A673 (cell line): ENCODE measurements at places on chromosomes 7 and 10. TPM values are rescaled to one million over a fixed set of nuclear protein-coding genes. Genes with fewer than 3 reads are reported as not detected.

DNA sequence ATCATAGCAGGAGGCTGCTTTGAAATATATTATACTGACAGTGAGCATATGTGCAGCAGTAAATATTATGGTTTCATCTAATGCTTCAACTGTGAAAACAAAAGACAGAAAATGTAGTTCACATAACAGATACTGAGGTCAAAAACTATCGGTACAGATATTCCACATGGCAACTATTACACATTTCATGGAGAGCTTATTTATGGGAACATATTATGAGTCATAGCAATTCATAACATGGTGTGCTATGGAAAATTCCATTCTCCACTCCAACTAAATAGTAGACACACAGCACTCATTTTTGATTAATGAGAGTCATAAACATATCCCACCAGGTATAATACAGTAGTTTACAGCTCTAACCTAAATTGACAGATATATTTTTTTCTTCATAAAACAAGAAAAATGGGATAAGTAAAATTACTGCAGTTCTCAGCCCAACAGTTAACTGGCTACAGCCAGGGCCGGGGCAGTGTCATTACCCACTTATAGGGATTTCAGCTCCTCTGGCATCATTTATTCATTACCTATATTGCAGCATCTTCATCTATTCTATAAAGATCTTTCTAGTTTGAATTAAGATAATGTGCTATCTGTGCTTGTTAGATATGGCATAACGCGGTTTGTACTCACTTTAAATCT, 475.6 kb upstream of the KLF6 start:
- no peaks in the 10 kb centered on the region for H3K36me3 ChIP-seq
- no peak for DNase-seq
- H3K27me3 ChIP-seq, result no peaks in the 10 kb centered on the region
- no peak overlapping the region for H3K27ac ChIP-seq

- DNase-seq, result peak; percentile 45
- H3K27ac ChIP-seq, result peak overlapping the region; percentile 96
- H3K27me3 ChIP-seq, result no peaks in the 10 kb centered on the region
- peaks cover 17% of the 10 kb centered on the region for H3K4me1 ChIP-seq
- H3K36me3 ChIP-seq, result peaks cover 29% of the 10 kb centered on the region
Observed at GRCh38 chr7:73520673-73521635, 1.1 kb downstream of the BAZ1B start.

- H3K27me3 ChIP-seq, result peaks cover 30% of the 10 kb centered on the region
- H3K27ac ChIP-seq, result no peak overlapping the region
- H3K4me3 ChIP-seq, result no peak overlapping the region
- DNase-seq, result no peak
Observed at GRCh38 chr7:45342236-45342635, 184.6 kb downstream of the RAMP3 start.

DNA sequence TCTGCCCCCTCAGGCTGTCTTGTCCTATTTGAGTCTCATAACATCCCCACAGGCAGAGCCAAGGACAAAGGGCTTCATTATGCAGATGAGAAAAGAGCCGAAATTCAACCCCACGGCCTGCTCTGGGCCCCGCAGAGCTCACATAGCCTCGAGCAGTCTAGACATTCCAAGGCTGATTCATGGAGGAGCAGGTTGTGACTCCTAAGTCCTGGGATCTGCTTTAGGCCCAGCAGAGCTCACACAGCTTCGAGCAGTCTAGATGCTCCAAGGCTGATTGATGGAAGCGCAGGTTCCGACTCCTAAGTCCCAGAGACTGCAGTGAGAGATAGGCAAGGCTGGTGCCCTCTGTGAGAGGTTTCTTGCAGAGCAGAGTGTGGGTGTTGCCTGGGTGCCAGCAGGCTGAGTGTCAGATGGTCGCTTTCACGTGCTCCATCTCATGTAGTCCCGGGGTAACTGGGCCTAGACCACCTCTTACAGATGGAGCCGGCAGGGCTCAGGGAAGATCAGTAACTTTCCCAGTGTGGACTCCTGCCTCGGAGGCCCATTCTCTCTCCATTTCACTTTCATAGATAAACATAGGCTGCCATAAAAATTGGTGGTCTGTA, 436.1 kb upstream of the FOXK1 start:
- no peak overlapping the region for H3K4me3 ChIP-seq
- H3K27ac ChIP-seq, result no peak overlapping the region
- no peak for DNase-seq
- H3K4me1 ChIP-seq, result no peaks in the 10 kb centered on the region

GRCh38 chr10:43055991-43056567, 20.8 kb upstream of the RET start:
- no peak overlapping the region for H3K27ac ChIP-seq
- no peak overlapping the region for H3K4me3 ChIP-seq
- DNase-seq, result no peak
- H3K36me3 ChIP-seq, result no peaks in the 10 kb centered on the region

Gene AMZ1
- not detected in 2 replicates for total RNA-seq

GRCh38 chr7:76351372-76351771, 7.4 kb downstream of the YWHAG start:
- no peak overlapping the region for H3K27ac ChIP-seq
- peaks cover 72% of the 10 kb centered on the region for H3K36me3 ChIP-seq
- H3K4me1 ChIP-seq, result peaks cover 3% of the 10 kb centered on the region
- no peak overlapping the region for H3K4me3 ChIP-seq
- H3K27me3 ChIP-seq, result no peaks in the 10 kb centered on the region

Gene OR2A1
- total RNA-seq, result 0.44 and 0.60 TPM in 2 replicates

GRCh38 chr10:92697663-92698511, 8.1 kb downstream of the HHEX start:
- H3K27me3 ChIP-seq, result no peaks in the 10 kb centered on the region
- peaks cover 6% of the 10 kb centered on the region for H3K4me1 ChIP-seq
- DNase-seq, result no peak

GRCh38 chr10:34184397-34184796, 630.7 kb downstream of the PARD3 start:
- DNase-seq, result no peak
- no peaks in the 10 kb centered on the region for H3K27me3 ChIP-seq
- H3K36me3 ChIP-seq, result no peaks in the 10 kb centered on the region
- H3K27ac ChIP-seq, result no peak overlapping the region
- H3K4me3 ChIP-seq, result no peak overlapping the region
- peaks cover 46% of the 10 kb centered on the region for H3K4me1 ChIP-seq

Gene KIF20B
- total RNA-seq, result 74.3 and 78.9 TPM in 2 replicates

- H3K27ac ChIP-seq, result no peak overlapping the region
- H3K4me3 ChIP-seq, result no peak overlapping the region
- H3K27me3 ChIP-seq, result no peaks in the 10 kb centered on the region
- no peak for DNase-seq
- H3K36me3 ChIP-seq, result no peaks in the 10 kb centered on the region
Observed at GRCh38 chr7:53600296-53600695, 564.9 kb downstream of the POM121L12 start.

GRCh38 chr7:30467271-30467670, 11.3 kb downstream of the NOD1 start:
- no peaks in the 10 kb centered on the region for H3K27me3 ChIP-seq
- no peak for DNase-seq
- no peak overlapping the region for H3K4me3 ChIP-seq
- no peaks in the 10 kb centered on the region for H3K4me1 ChIP-seq
- H3K36me3 ChIP-seq, result no peaks in the 10 kb centered on the region
- no peak overlapping the region for H3K27ac ChIP-seq

DNA sequence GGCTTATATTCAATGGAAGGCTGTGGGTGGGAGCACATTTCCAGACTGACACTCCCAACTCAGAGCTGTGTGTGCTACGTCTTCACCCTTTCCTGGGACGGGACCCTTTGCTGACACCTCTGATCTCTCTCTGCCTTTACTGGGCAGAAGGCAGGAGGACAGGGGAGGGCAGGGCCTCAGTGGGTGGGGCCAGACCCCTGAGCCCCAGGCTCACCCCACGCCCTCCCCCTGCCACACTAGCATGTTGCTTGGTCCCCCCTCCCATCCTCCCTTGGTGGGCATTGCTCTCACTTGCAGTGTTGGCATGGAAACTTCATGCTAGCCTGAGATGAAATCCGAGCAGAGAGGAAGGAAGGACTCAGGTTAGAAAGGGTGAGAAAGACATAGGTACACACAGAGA, 18.4 kb downstream of the TMEM273 start:
- H3K27me3 ChIP-seq, result no peaks in the 10 kb centered on the region
- no peak for DNase-seq
- H3K36me3 ChIP-seq, result no peaks in the 10 kb centered on the region
- H3K4me3 ChIP-seq, result no peak overlapping the region

GRCh38 chr7:122629412-122629953, 69.4 kb downstream of the RNF133 start:
- H3K4me1 ChIP-seq, result no peaks in the 10 kb centered on the region
- DNase-seq, result no peak
- H3K27me3 ChIP-seq, result no peaks in the 10 kb centered on the region
- no peaks in the 10 kb centered on the region for H3K36me3 ChIP-seq
- H3K27ac ChIP-seq, result no peak overlapping the region
- no peak overlapping the region for H3K4me3 ChIP-seq

GRCh38 chr10:11612021-11613001, 861 bp upstream of the USP6NL start:
- H3K27me3 ChIP-seq, result no peaks in the 10 kb centered on the region
- H3K4me1 ChIP-seq, result peaks cover 23% of the 10 kb centered on the region
- peak overlapping the region; percentile 61 for H3K27ac ChIP-seq
- H3K36me3 ChIP-seq, result no peaks in the 10 kb centered on the region
- H3K4me3 ChIP-seq, result peak overlapping the region; percentile 95

DNA sequence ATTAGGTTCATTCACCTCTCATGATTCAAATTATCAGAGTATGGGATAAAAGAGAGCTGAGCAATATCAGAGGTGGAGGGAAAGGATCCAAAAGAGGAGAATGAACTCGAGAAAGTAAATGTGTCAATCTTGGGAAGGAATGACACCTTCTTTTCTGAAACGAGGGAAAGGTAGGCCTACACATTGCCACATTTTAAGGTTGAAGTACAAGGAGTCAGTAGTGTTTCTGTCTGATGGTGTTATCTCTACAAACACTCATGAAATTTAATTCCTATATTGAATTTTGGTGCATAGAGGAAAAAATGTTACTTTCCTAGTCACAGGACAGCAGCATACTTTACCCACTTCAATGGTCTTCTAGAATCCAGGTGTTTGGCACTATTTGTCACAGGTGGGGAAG, 90.2 kb downstream of the DNAJB9 start:
- H3K27me3 ChIP-seq, result no peaks in the 10 kb centered on the region
- H3K36me3 ChIP-seq, result no peaks in the 10 kb centered on the region
- H3K27ac ChIP-seq, result no peak overlapping the region
- no peak overlapping the region for H3K4me3 ChIP-seq

Gene TMEM270
- not detected in 2 replicates for total RNA-seq

Gene PTPN20
- total RNA-seq, result not detected in 2 replicates

DNA sequence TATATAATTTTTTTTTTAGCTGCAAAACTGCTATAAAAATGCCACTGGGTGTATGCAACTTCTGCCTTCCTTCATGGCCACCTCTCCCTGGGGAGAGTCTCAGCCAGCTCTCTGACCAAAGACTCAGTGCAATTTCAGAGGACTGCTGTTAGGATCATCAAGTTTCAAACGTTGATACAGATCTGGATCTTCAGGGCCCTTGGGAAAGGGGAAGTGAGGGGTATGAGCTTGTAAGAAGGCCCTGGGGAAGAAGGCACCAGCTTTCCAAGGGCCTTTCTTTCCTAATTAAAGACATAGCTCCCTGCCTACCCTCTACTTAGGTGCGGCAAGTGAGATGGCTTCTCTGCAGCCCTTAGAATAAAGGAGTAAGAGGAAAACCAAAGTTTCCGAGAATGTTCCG, 130.4 kb downstream of the CUL2 start:
- no peaks in the 10 kb centered on the region for H3K36me3 ChIP-seq
- no peak for DNase-seq
- H3K27me3 ChIP-seq, result no peaks in the 10 kb centered on the region
- no peak overlapping the region for H3K4me3 ChIP-seq
- no peak overlapping the region for H3K27ac ChIP-seq

- peak; percentile 10 for DNase-seq
- no peaks in the 10 kb centered on the region for H3K36me3 ChIP-seq
Observed at GRCh38 chr7:105304040-105304895, 84.5 kb downstream of the SRPK2 start.

GRCh38 chr7:111292026-111292470, 201.1 kb downstream of the LRRN3 start:
- H3K4me1 ChIP-seq, result no peaks in the 10 kb centered on the region
- peak; percentile 4 for DNase-seq
- no peaks in the 10 kb centered on the region for H3K27me3 ChIP-seq
- no peak overlapping the region for H3K4me3 ChIP-seq
- no peak overlapping the region for H3K27ac ChIP-seq
- H3K36me3 ChIP-seq, result no peaks in the 10 kb centered on the region

DNA sequence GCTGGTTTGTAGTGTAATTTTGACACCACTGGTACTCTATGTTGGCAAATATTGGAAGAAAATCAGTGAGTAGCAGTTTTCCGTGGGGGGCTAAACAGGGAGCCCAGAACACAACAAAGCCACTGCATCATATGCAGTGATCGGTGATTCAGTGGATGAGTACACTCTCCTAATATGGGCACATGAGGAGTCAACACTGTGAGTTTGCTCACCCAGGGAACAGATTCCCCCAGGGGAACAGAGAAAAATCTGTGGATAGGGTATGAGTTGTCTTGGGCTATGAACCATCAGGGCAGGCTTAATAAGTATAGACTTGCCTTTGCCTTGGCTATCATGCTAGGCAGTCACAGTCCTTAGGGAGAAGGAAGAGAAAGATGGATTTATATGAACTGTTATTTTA, 227.7 kb upstream of the SEMA3E start:
- H3K27me3 ChIP-seq, result no peaks in the 10 kb centered on the region
- no peaks in the 10 kb centered on the region for H3K36me3 ChIP-seq
- DNase-seq, result peak; percentile 10
- no peak overlapping the region for H3K4me3 ChIP-seq

Gene SCRN1
- 83.9 and 84.3 TPM in 2 replicates for total RNA-seq

- H3K4me3 ChIP-seq, result no peak overlapping the region
- H3K36me3 ChIP-seq, result no peaks in the 10 kb centered on the region
- no peak overlapping the region for H3K27ac ChIP-seq
- H3K27me3 ChIP-seq, result peaks cover 25% of the 10 kb centered on the region
- no peaks in the 10 kb centered on the region for H3K4me1 ChIP-seq
- DNase-seq, result no peak
Observed at GRCh38 chr7:155998766-155999630, 186.7 kb upstream of the SHH start.

Gene ALOX5
- total RNA-seq, result not detected in 2 replicates

DNA sequence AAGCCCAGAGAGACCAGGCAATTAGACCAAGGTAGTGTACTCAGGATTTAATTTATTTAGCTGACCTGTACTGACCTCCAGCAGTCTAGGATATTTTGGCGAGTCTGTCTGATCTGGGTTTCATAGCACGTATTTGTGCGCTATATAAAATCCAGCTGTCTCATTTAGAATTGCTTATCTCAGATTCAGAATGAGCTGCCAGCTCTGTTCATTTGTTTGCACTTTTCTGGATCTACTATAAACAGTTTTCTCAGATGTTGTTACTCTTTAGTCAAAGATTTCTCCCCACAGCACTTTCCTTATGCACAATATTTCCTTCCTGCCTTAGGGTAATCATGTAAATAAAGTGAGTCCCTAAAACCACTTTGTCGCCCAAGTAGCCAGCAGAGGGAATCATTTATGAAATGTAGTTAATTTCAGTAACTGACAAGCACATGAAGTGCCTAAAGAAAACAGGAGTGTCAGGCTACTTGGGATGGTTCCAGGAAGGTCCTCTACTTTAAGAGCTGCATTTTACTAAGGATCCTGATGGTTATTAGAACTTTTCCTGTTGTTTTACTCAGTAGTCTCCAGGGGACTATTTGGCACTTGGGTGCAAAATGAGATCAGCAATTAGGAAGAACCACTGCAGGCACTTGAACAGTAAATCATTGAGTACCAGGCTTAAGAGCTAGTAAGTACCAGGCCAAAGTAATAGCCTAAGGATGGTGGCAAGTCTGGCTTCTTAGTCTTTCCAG, 226.4 kb downstream of the TWIST1 start:
- peaks cover 31% of the 10 kb centered on the region for H3K4me1 ChIP-seq
- no peak overlapping the region for H3K27ac ChIP-seq
- no peaks in the 10 kb centered on the region for H3K36me3 ChIP-seq
- H3K27me3 ChIP-seq, result peaks cover 26% of the 10 kb centered on the region

Gene NXPH1
- total RNA-seq, result not detected in 2 replicates

Gene DIP2C
- total RNA-seq, result 13.2 and 16.5 TPM in 2 replicates
